Heart left ventricle (tissue), 16 donors: ENCODE measurements at places on chromosomes 5 and 9.

- peak; percentile 17 for DNase-seq
- peaks cover 17% of the 10 kb centered on the region for H3K4me1 ChIP-seq
- H3K27me3 ChIP-seq = no peaks in the 10 kb centered on the region
- H3K4me3 ChIP-seq = no peak overlapping the region
Observed at GRCh38 chr5:133930061-133930812, 38.2 kb downstream of the C5orf15 start.

DNA sequence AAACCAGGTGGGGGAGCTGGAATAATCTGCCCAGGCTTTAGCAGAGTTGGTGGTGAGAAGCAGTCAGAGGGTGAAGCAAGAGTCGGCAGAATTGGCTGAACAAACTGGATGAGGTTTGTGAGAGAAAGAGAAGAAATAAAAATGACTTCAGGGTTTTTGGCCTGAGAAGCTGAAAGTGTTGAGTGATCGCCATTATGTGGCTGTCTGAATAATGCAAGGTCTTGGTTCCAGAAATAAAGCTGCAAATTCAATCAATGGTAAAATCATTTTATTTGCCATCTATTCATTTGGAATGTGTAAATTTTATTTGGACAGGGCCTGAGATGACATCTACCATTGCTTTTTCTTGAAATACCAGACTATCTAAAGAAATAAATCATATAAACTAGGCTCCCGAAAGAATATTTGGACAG lies 50.4 kb upstream of the DAB2 start:
- peaks cover 4% of the 10 kb centered on the region for H3K4me1 ChIP-seq
- no peaks in the 10 kb centered on the region for H3K27me3 ChIP-seq
- no peak overlapping the region for H3K27ac ChIP-seq
- H3K36me3 ChIP-seq = no peaks in the 10 kb centered on the region

DNA sequence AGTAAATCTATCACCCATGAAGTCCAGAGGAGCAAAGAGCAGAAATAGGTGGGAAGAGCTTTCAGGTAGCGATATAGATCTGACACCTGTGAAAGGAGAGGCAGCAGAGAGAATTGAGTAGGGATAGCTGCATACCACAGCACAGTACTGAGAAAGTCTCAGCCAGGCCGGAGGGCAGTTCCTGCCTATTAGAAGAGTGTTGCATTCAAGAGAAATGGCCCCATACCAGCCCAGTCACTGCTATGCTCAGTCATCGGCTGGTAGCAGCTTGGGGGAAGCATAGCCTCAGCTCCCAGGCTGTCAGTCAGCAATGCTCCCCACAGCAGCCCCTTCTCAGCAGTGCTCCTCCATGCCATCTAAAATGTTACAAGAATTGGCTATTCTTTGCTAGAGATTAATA lies 285.1 kb upstream of the CDH6 start:
- no peaks in the 10 kb centered on the region for H3K36me3 ChIP-seq
- H3K4me1 ChIP-seq = no peaks in the 10 kb centered on the region
- H3K27me3 ChIP-seq = no peaks in the 10 kb centered on the region
- no peak overlapping the region for H3K4me3 ChIP-seq
- peak; percentile 19 for DNase-seq

DNA sequence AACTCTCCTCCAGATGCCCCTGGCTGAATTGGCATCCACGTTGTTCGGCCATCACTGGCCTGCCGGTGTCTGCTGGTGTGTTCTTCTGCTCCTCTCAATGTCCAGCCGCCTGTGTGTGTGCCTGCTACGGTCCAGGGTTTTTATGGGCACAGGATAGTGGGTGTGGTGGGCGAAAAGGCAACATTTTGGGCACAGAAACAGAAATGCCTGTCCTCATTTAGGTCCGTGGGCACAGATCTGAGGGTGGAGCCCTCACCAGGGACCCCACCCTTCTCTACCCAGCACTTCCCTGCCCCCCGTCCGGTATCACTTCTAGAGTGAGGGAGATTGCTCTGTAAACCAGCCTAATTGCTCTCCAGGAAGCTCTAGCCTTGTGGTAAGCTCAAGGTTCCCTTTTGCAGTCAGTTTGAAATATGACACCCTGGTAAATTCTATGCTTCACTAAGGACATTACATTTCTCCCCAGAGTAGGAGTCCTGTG lies 410.1 kb downstream of the MAT2B start:
- no peak overlapping the region for H3K27ac ChIP-seq
- no peak for DNase-seq
- no peaks in the 10 kb centered on the region for H3K36me3 ChIP-seq
- H3K27me3 ChIP-seq = no peaks in the 10 kb centered on the region
- no peak overlapping the region for H3K4me3 ChIP-seq
- H3K4me1 ChIP-seq = no peaks in the 10 kb centered on the region

- no peak for DNase-seq
- no peaks in the 10 kb centered on the region for H3K27me3 ChIP-seq
- H3K4me3 ChIP-seq = no peak overlapping the region
- H3K36me3 ChIP-seq = no peaks in the 10 kb centered on the region
Observed at GRCh38 chr9:22142671-22143070, 133.6 kb upstream of the CDKN2B start.

DNA sequence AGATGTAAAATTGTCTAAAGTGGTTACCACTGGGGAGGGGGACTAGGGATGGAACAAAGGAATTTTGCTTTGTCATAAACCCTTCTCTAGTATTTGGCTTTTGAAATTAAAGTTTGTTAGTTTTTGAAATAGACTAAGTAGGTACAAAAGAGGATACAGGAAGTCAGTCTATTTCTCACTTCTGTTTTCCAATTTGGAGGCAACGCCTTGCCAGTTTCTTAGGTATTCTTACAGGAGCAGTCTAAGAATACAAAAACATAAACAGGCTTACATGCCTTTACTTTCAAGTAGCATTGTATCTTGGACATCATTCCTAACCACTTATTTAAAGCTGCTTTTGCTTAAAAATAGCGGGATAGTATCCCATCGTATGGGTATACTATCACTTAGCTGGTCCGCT lies 34.4 kb downstream of the ALG2 start:
- no peak for DNase-seq
- H3K36me3 ChIP-seq = no peaks in the 10 kb centered on the region
- H3K4me1 ChIP-seq = no peaks in the 10 kb centered on the region
- peaks cover 4% of the 10 kb centered on the region for H3K27me3 ChIP-seq
